ENCODE measurements at places on chromosomes 2 and 18.

- peak; percentile 11 for DNase-seq
Observed at GRCh38 chr2:240640939-240641338, 15.7 kb downstream of the GPR35 start.

- DNase-seq = no peak
Observed at GRCh38 chr2:3620834-3621233, 25.9 kb downstream of the COLEC11 start.

GRCh38 chr2:15728245-15728938 lies 136.7 kb downstream of the DDX1 start:
- no peak for DNase-seq

DNA sequence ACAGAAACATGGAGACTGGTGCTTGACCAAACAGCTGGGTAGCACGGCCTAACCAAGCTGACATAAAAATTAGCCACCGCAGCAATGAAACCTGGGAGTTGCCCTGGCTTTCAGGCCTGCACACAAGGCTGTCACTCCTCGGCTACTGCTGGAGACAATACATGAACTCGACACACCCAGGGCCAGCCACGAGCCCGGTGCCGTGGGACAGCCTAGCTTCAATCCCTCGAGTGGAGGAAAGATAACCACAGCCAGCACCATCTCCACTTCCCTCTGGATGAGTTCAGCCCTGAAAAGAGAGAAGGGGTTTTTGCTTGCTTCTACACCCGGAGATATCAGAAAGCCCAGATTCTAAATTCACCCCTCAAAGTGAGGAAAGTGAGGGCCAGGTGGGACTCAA lies 78.0 kb downstream of the BCL2L11 start:
- no peak for DNase-seq

DNA sequence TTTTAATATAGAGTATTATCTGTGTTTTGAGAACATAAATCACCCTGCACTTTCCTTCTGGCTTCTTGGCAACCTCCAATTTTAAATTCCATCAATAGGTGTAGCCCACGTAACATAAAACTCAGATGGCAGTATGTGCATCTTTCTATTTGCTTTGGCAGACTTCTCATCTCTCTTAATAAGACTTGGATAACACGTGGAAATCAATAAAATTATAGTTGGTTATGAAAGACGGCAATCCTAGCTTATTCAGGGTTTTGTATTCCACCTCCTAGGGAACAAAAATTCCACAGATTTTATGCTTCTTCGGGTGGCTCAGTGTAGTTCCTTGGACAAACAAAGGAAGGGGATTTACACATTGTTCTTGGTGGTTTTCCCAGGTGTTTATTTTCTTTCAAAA lies 299.3 kb downstream of the RND3 start:
- no peak for DNase-seq

- DNase-seq = no peak
Observed at GRCh38 chr2:8581601-8582041, 100.2 kb upstream of the ID2 start.

DNA sequence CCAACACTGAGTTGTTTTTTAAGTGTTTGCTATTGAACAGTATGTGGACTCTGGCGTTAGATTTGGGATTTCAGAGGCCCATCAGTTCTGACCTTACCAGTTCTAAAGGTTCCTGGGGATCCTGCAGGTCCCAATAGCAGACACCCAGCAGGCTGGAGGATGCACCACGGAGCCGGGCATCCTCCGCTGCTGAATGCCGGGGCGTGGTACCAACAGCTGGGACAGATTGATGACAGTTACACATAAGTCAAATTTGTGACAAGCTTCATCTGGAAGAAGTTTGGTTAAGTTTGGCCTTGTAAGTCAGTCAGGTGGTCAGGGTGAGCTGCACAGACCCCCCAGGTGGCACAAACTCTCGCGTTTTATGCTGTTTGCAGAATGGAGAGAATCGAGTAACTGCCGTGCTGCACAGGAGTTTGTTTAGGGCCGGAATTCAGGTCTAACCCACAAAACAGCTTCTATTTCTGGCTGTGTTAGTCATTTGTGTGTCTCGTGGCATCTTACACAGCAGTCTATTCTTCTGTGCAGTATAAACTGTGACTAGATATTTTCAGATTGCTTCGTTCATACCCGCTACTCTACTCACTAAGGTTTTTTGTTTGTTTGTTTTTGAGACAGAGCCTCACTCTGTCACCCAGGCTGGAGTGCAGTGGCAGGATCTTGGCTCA lies 19.2 kb downstream of the CTDP1 start:
- DNase-seq = no peak

- no peak for DNase-seq
Observed at GRCh38 chr2:176657393-176657792, 388.2 kb downstream of the MTX2 start.

DNA sequence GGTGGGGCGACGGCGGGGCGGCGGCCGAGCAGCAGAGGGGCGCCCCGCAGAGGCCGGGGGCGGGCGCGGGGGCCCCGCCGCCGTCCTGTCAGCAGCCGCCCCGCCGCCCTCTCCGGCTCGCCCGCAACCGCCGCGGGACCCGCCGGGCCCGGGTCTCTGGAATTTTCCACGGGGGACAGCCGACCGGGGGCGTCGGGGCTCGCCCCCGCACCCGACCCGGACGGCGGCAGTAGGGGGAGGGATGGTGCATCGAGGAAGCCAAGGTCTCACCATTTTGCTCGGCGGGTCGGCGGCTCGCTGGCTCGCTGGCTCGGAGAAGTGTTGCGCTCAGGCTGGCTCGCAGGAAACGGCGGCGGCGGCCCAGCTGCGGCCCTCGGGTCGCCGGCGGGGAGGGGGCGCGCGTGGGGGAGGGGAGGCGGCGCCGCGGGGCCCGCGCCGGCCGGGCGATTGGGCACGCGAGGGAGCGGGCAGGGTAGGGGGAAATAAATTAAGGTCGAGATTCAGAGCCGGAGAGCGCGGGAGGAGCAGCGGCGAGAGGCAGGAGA lies 405 bp downstream of the PPP3R1 start:
- DNase-seq = no peak

DNA sequence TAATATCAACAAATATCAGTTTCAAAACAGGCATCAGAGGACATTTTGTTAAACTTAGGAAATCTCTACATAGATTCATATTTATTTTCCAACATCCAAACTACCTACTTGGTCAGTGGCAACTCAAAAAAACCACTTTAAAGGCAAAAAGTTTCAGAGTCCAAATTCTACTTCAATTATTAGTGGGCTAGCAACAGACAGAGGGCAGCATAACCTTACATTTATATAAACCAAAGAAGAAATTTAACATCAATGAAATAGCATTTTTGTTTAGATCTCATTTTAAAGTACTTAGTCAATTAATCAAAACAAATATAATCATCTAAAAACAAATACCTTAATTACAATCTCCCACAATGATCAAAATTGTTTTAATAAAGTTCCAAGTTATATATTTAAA lies 33.3 kb downstream of the RTTN start:
- DNase-seq = no peak

GRCh38 chr2:148876595-148877402 lies 1.8 kb downstream of the KIF5C start:
- DNase-seq = peak; percentile 65

DNA sequence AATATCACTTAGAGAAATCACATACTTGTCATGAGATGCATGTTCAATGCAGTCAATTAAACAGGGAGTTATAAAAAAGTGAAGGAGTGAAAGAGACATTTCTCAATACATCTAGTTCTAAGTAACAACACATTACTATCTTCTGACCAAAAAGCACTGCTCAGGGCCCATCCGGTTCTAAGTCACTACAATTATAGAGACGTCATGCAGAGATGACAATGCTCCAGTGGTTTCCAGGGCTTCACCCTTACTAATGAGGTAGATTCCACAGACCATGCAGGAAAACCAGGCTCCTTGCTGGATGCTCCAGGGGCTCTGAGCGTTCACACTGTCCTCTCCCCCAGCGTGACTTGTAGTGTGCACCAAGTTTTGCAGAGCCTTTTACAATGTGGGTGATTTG lies 88.0 kb downstream of the FTCDNL1 start:
- DNase-seq = no peak

DNA sequence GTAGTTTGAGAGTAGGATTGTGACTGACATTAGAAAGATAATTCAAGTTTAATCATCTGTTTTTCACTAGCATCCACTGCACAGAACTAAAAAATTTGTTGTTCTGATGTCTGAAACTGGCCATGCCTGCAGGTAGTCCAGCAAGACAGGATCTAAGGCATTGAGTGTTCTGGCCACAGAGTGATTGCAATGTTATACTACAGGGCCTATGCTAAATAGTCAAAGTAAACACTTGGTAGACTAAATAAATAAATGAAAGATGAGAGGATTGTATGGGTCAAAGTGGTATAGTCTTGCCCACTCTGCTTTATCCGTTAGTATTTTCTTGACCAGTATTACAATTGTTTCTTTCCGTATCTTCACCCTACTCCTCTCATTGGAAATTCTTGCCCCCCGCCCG lies 27.6 kb upstream of the FANCL start:
- no peak for DNase-seq

DNA sequence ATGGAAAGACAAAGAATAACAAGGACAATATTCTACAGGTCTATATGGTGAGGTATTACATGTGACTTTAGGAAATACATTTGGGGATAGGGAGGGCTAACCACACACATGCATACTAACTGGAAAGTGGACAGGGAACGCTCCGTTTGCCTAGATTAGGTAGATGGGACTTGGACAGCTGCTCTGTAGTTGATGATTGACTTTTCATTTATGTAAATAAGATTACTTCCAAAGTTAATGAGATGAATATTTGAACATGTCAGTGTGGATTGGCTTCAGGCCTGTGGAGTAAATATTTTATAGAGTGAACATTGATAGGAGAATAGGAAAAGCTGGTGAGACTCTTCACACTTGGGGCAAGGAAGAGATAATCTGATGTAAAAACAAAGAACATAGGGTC lies 142.0 kb downstream of the NCK2 start:
- no peak for DNase-seq

All from NCI-H1930 (cell line).